GM12864 (cell line): ENCODE measurements at places on chromosomes 12 and 14.

DNA sequence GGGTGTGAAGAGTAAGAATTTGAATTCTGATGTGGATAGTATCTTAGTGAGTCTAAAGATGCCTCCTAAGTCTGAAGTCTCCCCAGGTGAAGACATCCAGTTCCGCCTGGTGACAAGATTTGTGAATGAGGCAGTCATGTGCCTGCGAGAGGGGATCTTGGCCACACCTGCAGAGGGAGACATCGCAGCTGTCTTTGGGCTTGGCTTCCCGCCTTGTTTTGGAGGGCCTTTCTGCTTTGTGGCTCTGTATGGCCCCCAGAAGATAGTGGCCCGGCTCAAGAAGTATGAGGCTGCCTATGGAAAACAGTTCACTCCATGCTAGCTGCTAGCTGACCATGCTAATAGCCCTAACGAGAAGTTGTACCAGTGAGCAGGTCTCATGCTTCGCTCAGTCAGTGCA lies 24.6 kb upstream of the AICDA start:
- no peak for DNase-seq

DNA sequence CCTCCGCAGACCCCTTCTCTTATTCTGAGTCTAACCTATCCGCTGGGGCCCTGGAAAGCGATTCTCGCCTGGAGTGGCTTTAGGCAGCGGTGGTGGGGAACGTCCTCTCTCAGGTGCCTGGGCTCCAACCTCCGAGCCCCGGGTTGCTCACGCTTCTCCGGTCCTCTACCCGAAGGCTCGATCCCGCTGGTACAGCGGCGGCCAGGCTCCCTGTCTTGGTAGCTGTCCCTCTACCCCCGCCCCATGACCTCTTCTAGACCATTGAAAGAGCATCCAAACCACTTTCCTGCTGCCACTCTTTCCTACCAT lies 505 bp upstream of the HEBP1 start:
- DNase-seq = no peak

GRCh38 chr14:36618641-36619040 lies 36.2 kb upstream of the NKX2-8 start:
- DNase-seq = no peak

GRCh38 chr12:106682594-106683234 lies 91.8 kb upstream of the RIC8B start:
- DNase-seq = peak; percentile 21

DNA sequence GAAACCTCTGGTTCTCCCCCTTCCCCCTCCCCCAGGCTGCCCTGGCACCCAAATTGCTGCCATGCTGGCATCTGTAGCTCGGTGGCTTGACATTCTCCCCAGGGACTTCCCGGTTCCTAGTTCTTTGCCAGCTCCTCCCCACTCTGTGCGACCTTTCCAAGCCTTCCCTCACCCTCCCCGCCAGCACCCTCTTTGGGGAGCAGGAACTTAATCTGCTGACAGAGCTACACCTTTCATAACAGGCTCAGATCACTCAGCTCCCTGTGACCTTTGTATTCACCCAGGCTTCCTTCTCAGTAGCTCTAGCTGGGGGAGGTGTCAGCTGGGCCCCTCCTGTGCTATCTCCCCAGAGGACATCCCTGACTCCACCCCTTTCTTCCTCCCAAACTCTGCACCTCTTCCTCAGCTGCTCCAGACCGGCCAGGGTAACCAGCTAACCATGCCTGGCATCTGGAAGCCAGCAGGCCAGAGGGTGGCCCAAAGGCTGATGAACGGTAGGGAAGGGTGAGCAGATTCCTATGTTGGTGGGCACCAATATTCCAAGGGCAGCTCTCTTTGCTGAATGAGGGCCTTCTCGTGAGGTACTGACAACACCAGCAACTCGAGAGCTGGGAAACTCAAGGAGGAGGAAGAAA lies 1.8 kb upstream of the COX14 start:
- DNase-seq = no peak

GRCh38 chr14:39230416-39231035 lies 3.2 kb upstream of the MIA2 start:
- no peak for DNase-seq

GRCh38 chr12:100382338-100382737 lies 25.5 kb downstream of the SLC17A8 start:
- no peak for DNase-seq

DNA sequence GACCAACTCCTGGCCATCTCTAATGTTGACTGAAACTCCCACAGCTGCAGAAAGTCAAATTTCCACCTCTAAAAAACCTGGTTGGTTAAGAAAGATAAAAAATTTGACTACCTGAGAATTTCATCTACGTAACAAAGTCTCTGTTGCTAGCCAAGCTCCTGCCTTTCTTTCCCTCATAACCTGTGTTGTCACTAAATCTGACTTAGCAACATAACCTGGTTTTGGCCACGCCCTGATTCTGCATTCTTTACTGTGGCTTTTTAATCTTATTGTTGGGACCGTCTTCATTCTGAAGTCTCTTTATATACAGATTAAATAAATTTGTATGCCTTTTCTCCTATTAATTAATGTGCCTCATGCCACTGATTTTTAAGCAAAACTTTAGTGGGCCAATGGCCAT lies 16.1 kb upstream of the CD69 start:
- no peak for DNase-seq

- DNase-seq = no peak
These were observed 96.1 kb upstream of the IFNG-AS1 start for GRCh38 chr12:67893022-67893580.

DNA sequence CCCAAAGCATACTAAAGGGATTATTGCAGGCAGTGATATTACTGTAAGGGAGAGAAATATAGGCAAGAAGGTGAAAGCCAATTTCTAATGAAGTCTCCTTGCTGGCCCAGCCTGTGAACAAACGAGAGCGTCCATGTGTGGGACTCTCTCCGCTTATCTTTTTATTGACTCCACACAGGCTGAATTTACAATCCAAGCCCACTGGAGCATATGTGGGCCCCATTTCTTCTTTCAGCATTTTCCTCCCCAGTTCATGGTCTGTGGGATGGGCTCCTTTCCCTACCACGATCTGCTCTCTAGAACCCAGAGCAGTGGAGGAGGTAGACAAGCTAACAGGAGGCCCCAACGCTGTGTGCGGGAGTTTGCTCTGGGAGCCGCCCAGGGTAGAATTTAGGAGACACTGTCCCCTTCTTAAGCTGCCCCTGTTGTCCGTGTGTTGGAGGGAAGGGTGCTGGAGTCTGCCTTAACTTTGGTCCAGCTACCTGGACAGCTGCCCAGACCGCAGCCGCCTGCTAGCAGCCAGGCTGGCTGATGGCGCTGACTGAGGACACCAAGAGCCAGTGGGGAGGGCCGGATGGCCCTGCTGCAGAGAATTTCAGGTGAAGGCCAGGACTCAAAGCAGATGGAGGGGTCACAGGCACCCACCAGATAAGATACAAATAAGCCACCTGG lies 3.2 kb upstream of the HOXC11 start:
- DNase-seq = no peak

DNA sequence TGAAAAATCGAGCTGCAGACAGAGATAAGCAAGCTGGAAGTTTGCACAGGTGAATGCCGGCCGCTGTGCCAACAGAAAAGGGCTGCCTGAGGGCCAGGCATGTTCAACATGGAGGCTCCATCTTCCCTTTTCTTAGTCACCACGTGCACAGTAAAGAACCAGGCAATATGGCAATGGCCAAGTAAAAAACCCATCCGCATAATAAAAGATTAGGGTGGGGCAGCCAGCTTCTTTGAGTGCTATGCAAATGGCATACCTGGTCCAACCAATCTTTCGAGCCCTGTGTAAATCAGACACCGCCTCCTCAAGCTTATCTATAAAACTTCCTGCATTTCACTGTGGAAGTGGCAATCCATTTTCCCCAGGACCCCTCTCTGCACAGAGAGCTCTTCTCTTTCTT lies 16.7 kb downstream of the PNP start:
- DNase-seq = no peak
